ELF-1 (cell line): ENCODE measurements at places on chromosomes 12 and 14.
A peak's percentile ranks its signal among the peaks of the same experiment; 100 is the strongest.

DNA sequence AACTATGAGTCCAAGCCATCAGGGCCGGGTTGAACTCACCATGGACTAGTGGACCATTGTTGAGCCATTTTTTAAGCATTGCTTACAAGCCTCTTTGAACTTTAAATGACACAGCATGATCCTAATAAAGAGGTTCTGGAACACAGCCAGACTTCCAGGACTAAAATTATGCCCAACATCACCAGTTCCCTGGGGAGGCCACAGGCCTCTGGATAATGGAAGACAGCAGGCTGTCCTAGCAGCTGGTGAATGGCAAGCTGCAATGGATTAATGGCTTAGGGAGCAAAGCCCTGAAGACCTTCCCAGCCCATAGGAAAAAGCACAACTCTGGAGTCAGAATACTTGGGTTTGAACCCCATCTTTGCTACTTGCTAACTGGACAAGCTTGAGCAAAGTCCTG is 71.3 kb downstream of the FLRT2 start:
- no peak for DNase-seq

DNA sequence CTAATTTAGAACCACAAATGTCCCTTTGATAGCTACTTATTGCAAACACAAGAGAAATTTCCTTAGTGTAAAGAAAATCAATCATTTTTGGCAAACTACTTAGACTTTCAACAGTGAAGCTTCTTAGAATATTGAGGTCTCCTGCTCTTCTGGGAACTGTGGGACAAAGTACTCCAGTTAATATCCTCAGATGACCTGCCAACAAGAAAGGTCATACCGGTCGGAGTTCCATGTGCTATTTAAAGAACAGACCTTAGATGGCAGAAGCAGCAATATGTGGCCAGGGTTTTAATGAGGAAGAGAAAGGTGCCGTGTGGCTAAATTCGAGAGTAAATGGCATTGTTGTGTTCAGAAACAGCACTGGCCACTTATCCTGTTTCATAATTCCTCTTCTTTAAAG is 114.7 kb upstream of the AMIGO2 start:
- DNase-seq: no peak

GRCh38 chr12:13534645-13535398 is 338.3 kb downstream of the EMP1 start:
- DNase-seq: peak; percentile 93

DNA sequence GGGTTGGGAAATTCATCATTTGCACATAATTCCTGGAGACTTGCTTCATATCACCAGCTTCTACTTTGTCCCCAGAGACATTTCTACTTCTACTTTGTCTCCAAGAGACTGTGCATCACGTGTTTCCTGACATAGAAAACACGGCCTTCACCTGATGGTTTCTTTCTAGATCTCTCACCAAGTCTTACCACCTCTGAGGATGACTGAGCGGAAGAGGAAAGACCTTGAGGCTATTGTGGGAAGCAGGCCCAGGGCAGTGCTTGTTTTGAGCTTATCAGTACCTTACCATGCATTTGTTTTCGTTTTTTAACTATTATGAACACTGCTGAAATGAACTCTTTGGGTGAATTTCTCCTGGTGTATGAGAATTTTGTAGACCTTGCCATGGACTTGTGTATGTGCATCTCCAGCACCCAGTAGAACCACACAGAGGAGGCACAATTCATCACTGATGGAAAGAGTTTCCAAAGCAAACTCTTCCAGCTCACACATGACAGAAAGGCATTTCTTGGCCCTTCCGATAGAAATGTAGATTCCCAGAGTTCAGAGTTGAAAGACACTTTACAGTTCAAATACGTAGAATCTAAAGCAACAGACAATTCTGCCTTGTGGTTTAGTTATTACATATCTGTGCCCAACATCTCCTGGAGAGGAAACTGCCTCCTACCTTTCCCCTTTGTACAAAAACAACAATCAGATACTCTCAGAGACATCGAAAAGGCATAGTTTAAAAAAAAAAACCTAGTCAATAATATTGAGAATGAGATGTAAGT is 434.7 kb downstream of the FUT8 start:
- DNase-seq: no peak

DNA sequence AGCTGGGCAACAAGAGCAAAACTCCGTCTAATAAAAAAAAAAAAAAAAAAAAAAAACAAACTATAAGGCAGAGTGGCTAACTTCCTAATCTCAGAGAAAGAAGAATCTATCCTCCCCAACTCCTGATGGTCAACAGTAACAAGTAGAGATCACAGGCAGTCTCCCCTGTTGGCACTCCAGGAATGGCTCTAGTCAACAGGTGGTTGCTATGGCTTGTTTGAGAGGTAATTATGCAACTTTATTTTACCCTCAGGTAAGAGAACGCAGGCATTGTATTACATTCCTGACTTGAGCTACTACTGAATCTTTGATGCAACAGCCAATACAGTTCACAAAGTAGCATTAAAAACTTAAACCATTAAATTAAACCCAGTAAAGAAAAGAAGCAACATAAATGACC is 180.3 kb downstream of the DICER1 start:
- DNase-seq: no peak
